Kidney capillary endothelial cell (primary cell): ENCODE measurements at places on chromosomes 4 and X.

DNA sequence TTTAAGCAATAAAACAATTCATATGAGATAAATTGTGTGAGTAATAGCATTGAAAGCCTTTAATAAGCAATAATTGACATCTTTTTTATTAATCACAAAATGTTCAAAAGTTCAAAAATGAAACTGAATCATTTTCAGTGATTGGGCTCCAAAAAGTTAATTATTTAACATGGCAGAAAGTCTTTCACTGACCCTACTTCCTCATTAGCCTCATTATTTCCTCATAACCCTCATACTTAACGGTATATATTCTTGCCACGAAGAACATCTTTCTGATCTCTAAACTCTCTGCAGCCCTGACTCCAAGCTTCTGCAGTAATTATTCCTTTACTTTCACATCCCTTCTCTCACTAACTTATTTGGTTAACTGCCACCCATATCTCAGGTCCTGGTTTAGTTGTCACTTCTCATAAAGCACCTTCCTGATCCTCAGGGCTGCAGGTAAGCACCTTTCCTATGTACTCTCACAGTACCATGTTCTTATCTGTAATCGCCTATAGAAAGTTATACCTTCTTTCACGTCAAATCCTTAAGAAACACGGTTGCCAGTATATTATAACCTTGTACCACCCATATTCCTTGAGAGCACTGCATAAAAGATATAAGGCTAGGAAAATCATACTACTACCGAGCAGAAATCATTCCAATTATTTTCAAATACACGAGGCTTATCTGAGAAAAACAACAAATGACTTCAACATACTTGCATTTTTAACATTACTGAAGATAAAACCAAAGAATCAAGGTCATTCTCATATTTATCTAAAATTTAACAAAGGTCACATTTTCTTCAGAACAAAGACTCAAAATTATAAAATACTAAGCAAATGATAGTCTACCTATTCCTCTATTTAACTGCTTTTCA is 72.2 kb downstream of the PPP3CA start:
- no peak for DNase-seq

- DNase-seq: peak; percentile 95
These were observed 37.0 kb downstream of the HTT start for GRCh38 chr4:3111461-3111860.

GRCh38 chr4:5774416-5775036 is 63.5 kb downstream of the EVC start:
- DNase-seq: no peak

- no peak for DNase-seq
These were observed 2384.1 kb downstream of the PCDH7 start for GRCh38 chr4:33104273-33104672.

DNA sequence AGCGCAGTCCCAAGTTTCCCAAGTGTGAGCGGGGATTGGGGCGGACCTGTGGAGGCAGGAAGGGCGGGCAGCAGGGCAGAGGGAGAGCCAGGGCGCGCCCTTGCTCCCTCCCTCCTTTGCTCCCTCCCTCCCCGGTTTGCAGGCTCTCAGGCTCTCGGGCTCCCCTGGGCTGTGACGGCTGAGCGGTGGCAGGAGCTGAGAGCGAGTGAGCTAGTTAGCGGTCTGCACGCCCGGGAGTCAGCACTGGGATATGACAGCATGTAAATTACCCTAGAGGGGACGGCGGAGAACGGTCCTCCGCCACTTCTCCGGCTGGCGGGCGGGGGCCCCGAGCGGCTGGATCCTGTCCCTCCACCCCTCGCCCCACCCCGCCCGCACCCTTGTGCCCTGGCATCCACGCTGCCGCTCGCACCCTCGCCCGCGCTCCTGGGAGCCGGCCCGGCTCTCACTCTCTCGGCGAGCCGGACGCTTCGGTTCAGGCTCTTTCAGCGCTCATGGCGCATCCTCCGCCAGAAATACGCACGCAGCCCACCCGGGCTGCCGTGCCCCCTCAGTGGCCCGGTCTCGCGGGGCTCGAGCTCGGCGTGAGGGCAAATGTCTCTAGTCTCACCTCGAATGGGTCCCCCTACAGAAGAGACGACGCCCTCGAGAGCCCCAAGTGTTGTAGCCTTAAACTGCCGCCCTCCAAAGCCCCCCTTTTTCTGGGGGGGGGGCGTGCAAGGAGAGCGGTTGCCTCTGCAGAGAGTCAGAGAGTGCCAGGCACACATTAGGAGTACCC is at the start of gene TSC22D3:
Gene TSC22D3 (minus strand): TSS at position 54 of the 778 bp plus-strand sequence. CDS start 368 bp downstream, outside the sequence.
- DNase-seq: no peak

DNA sequence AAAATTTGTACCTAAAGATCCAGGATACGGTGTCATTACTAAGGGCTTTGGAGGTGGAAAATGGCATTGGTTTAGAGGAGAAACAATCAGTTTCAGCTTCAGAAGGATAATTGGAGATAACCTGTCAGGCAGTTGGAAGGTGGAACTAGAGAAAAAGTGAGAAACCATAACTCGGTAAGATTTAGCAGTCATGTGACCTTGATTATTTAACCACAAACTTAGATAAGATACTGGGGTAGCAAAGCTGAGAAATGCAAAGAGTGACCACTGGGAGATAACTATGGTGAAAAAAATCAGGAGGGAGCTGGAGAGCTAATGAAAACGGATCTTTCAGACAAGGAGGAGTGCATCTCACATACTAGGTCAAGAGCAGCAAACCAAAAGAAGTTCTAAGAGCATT is 58.3 kb upstream of the SMARCA5 start:
- no peak for DNase-seq

- DNase-seq: no peak
These were observed 840 bp downstream of the GRID2 start for GRCh38 chr4:92304606-92305005.

GRCh38 chr4:16687845-16688244 is 210.6 kb downstream of the LDB2 start:
- DNase-seq: no peak

- DNase-seq: no peak
These were observed 84.5 kb upstream of the MAML3 start for GRCh38 chr4:140238351-140239056.

GRCh38 chr4:85701861-85702321 is 226.9 kb downstream of the ARHGAP24 start:
- no peak for DNase-seq

GRCh38 chr4:184843984-184844554 is 18.3 kb upstream of the ACSL1 start:
- DNase-seq: no peak

DNA sequence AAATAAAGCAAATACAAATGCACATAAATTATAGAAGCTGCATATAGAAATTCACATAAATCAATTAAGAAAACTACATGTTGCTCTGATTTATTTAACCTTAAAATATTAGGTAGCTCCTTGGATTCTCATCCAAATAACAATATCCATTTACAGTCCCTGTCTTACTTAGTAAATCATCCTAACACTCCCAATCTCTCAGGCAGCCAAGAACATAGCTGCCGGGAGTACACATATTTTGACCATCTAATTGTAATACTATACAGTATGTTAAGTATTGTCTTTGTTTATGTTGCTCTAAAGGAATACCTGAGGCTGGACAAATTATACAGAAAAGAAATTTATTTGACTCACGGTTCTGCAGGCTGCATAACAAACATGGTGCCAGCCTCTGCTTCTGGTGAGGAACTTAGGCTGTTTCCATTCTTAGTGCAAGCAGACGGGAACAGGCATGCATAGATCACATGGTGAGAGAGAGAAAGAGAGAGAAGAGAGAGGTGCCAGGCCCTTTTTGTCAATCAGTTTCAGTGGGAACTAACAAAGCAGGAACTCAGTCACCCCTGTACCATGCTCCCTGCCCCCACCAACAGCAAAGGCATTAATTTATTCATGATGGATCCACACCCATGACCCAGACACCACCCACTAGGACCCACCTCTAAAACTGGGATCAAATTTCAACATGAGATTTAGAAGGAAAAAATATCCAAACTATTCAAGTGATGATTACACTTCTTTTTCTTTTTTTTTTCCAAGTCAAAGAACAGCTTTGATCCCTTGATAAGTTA is 614.8 kb upstream of the TECRL start:
- DNase-seq: no peak

- no peak for DNase-seq
These were observed 38.2 kb upstream of the MTNR1A start for GRCh38 chr4:186593587-186593973.

DNA sequence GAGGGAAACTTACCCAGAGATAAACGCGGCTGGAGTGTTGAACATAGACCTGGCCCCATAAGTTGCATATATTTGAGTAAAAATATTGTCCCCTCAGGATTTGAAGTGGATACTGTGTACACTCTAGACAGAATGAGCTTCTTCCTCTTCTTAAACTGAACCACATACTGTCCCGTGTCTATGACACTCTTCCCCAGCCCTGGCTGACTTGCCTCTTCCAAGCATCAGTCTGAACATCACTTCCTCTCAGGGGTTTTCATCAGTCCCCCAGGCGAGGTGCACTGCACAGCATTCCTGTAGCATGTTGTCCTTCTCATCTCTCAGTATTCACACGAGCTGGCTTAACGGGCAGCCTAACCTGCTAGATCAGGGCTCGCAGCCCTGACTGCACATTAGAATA is 80.5 kb upstream of the TMEM150C start:
- DNase-seq: no peak

- no peak for DNase-seq
These were observed 31.5 kb upstream of the IL21 start for GRCh38 chr4:122652379-122652778.

DNA sequence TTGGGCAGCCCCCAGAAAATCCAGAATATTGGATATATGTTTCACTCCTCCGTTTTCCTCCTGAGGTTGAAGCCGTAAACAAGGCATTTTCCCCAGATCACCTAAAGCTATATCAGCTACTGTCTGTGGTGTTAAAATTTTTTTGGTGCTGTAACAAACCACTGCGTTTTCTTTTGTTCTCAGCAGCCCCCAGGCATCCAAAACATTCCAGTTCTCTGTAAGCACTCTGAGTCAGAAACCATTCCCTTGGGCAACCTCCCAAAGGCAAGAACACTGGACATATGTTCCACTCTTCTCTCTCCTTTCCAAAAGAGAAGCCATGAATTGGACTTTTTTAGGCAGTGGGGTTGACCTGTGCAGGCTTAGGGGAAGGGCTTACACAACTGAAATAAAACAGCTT is 310.9 kb downstream of the MID1IP1 start:
- no peak for DNase-seq

DNA sequence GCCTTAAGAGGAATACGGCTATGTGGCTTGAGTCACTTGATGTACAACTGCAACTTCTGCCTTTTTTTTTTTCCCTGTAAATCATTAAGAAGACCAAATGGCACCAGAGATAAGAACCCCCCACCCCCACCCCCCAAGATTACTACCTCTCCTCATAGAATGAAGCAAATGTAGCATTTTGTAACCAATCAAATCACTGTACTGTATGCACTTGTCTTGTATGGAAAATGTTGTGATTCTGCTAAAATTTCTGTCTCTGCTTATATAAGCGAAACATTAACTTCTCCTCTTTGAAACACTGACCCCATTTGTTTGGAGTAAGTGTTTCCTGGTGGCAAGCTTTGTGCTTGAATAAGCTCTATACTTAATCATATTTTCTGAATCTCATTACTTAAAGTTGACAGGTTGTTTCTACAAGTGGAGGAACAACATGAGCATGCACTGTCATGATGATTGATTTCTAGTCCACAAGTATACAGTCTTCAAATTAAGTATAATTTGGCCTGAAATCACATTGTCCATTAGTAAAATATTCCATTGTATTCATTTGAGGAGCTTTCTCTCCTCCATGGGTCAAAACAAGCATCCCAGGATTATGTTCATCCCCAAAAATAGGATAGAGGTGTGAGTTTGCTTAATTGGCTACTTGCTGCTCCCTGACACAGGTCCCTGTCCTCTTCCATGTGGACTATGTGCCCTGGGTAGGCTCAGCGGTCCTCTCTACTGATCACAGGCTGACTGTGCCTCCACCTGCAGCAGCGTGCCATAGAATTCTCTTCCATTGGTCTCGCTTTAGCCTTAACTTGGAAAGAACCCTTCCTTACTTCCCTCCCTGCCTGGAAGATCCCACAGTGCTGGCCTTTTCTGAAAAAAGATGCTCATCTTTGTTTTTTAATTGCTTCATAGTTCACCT is 104.0 kb upstream of the BMP2K start:
- DNase-seq: no peak

DNA sequence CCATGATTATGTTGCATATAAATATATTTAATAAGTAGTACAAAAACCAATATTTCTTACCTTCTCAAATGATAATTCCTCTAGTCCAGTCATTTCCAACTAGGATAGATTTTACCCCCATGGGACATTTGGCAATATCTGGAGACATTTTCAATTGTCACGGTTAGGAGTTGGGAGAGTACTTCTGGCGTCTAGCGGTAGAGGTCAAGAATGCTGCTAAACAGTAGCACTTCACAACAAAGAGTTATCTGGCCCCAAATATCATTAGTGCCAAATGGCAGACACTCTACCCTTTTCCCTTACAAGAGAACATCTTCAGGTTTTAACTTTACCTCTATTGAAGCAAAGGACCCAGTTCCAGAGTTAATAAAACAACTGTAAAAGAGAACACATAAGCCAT is 168.1 kb downstream of the FAT4 start:
- DNase-seq: no peak

DNA sequence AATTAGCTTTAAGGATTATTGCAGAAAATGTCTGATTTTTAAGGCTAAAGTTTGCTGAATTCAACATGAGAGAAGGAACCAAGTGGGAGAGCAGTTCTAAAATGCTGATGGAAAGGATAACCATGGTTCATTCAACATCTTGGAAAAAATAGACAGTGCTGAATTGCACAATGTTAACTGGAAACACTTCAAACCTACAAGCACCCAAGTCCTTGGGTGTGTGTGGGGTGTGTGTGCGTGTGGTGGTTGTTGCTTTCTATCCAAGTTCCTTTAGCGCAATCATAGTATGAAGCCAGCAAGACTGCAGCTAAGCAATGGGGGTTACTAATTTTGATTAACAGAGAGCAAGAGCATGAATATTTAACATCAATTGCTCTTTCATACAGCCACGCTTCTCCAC is 29.3 kb upstream of the SCOC start:
- DNase-seq: no peak

DNA sequence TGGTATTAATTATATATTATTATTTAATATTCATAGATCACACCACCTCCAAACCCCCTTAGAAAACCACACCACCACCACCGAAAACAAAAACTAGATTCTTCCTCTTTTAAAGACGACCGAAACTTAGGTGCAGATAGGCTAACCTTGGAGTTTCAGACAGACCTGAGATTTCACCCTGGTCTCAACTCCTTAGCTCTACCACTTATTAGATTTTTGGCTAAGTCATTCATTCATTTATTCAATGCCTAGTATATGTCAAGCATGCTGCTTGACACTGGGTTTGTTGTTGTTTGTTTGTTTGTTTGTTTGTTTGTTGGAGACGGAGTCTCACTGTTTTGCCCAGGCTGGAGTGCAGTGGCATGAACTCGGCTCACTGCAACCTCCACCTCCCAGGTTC is 9.5 kb upstream of the BMP2K start:
- no peak for DNase-seq

- DNase-seq: peak; percentile 11
These were observed 131.8 kb downstream of the OR13H1 start for GRCh38 chrX:131675596-131676194.

DNA sequence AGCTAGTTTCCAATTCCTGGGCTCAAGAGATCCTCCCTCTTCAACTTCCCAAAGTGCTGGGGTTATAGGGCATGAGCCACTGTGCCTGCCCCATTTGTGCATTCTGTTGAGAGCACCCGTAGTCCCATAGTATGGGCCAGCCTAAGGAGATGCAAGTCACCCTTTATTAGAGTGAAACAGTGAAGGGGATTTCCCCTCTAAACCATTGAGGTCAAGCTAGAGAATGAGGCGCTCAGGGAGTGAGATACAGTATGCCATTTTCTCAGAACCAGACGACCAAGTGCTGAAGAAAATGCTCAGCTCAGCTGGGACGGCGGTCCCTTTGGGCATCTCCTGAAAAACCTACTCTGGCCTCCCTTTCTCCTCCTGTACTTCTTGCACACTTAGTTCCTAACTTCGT is 18.7 kb downstream of the RNF4 start:
- no peak for DNase-seq
